ENCODE measurements at places on chromosomes 6 and 20.

DNA sequence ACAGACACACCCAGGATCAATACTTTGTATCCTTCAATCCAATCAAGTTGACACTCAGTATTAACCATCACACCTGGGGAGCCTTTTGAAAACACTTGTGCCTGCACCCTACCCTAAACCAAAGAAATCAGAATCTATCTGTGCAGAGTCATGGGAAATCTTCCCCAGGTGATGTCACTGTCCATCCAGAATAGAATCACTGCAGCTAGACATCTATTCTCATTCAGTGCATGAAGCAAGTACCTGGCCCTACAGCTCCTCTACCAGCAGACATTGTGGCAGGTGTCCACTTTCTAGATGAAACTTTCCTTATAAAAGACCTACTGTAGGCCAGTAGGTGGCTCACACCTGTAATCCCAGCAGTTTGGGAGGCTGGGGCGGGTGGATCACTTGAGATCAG lies 262.4 kb upstream of the MARCKS start:
- DNase-seq, result no peak

DNA sequence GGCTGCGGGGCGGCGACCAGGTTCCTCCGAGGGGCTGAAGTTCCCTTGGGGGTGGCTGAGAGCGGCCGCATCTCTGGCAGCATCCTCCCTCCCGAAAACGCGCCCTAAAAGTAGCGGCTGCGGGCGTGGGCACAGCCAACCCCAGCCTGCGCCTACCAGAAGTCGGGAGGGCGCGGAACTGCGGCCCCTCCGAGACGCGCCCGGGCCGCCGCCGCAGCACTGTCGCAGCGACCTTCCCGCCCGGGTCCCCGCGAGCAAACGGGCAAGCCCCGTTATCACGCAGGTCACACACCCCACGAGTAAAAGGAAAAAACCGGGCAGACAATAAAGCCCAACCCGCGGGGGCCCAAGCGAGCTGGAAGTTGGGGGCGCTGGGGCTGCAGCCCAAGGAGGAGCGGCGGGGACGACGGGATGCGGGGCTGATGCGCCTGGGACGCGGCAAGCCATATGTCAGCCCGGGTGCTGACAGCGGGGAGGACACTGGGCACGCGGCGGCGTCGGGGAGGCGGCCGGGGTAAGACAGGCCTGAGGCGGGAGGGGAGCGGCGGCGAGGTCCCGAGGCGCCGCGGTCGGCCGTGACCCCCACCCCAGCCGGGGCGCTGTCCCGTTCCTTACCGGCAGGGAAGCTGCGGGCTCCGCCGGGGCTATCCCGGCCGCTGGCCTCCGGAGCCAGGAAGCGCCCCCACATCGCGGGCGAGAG lies 659 bp downstream of the CEP85L start:
- DNase-seq, result peak; percentile 52

- DNase-seq, result no peak
These were observed 68.3 kb downstream of the ANKS1A start for GRCh38 chr6:34957231-34957783.

- no peak for DNase-seq
These were observed 7.9 kb downstream of the UBR2 start for GRCh38 chr6:42571611-42572342.

GRCh38 chr20:54555150-54555549 lies 79.8 kb downstream of the DOK5 start:
- no peak for DNase-seq

GRCh38 chr6:44071670-44072451 lies 55.4 kb downstream of the MRPL14 start:
- DNase-seq, result peak; percentile 95

- DNase-seq, result peak; percentile 25
These were observed 82.7 kb upstream of the FOXC1 start for GRCh38 chr6:1527073-1527457.

DNA sequence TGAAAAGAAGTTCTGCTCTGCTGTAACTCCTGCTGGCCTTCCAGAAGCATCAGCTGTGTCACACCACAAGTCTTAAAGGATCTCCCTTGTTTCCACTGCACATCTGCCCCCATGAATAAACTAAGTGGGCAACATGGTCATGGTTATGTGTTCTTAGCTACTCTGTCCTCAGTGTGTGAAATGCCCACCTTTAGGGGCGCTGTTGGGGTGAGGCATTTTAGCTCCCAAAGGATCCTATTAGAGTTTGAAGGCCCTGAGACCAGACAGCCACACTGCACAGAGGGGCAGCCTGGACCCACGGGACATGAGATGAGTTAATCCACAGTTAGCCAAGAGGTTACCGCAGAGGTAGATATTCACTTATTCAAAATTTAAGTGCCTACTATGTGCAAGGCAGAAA lies 294.3 kb upstream of the QKI start:
- no peak for DNase-seq

- DNase-seq, result no peak
These were observed 85.6 kb downstream of the GPR6 start for GRCh38 chr6:110063594-110064263.

DNA sequence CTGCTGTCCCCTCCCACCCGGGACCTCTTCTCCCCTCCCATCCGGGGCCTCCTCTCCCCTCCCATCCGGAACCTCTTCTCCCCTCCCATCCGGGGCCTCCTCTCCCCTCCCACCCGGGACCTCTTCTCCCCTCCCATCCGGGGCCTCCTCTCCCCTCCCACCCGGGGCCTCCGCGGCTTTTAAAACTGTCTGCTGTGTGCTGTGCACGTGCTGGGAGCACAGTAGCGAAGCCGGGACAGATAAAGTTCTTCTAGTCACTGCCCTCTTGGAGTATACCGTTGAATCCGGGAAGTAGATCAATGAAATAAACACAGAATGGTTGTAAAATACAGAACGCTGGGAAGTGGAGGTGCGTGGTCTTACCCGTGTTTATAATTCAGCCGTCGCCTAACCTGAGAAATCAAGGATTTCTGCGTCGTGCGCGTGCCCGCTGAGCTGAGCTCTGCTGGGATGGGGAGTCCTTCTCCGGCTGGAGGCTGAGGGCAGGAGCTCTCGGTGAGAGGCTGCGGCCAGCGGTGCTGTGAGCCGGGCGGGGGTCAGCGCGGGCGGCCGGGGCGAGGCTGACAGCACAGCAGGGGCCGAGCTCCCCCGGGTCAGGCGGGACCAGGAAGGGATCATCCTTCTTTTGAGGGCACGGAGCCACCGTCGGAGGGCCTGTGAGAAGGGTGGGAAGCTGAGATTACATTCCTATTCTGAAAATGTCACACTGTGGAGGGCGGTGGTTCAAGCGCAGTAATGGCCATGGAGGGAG lies 19.6 kb upstream of the KIF25 start:
- DNase-seq, result no peak

DNA sequence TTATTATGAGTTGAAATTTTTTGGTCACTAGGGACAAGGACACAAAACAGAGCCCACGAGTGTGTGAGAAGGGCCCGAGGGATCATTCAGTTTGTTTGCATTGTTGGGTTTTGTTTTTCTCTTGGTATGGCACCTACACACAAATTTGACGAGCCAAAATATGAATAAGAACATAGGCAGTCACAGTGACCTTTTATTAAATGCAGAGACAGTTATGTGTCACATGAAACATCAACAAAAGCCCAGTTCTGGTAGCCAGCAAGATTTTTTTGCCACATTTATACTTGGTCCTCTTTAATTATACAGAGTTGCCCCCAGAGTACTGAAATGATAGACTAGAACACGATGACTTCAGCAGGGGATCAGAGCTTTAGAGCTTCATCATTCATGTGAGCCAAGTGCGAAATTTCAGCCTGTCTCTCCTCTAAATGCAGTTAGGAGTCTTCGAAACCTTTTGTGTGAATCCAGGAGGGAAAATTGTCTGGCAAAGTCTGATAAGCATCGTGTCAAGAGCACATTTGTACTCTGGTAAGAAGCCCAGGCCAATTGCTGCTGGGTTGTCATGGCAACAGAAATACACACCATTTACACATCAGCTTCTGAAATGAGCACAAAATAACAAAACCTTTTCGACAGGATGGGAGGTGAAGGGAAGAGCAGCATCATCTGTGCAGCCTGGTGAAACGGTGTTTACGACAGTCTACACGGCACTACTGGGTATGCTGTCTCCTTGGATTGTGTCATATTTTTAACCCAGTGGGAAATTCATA lies 79.2 kb upstream of the RIPOR2 start:
- DNase-seq, result peak; percentile 36

DNA sequence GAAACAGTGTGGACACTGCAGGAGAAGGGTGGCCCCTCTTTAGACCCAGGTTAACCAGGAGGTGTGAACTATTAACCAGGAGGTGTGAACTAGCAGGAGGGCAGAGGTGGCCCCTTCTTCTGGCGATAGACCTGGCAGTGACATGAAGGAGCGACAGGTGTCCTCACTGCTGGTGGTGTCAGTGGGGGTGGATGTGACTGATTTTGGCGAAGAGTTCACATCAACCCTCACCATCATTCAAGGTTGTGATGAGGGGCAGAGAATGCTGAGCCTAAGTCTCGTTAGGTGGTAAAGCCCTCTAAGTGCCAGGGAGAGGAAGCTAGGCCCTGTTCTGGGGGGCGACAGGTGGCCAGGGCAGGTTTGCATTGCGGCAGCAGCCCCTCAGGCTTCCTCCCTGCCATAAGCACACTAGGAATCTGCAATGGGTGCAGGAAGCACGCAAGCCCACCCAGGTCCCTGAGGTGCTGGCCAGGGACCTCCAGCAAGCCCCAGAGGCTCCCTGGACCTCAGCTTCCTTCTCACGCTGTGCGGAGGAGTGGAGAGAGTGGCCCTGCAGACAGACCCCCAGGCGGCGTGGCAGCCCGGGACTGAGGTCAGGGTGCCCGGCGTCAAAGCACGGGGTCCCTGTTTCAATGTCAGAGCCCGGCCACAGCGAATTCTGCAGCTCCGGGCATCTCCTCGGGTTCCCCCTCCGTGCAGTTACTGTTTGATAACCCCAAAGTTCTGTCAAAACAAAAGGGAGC lies 13.7 kb downstream of the NPEPL1 start:
- DNase-seq, result no peak

DNA sequence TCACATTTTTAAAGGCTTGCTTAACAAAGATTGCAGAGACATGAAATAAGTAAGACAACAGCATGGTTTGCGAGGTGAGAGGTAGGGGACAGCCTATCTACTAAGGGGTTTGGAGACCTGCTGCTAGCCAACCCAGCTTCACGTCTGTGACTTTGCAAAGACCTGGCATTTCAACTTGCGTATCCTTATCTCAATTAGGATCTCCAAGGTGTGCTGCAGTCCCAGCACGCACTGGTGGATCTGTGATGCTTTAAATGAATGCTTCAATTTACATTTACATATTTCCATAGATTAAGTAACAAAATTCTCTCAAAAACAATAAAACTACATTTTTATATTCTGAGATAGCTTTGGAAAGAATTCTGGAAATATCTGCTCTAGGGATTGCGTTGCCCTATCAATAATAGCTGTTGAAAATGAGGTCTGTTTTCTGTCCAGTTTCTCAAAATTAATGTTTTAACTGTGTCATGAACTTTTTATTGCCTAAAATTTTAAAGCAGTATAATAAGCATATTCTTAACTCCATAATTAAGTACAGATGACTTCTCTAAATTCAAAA lies 124.4 kb upstream of the EDN1 start:
- no peak for DNase-seq

- DNase-seq, result no peak
These were observed 33.8 kb downstream of the PLEKHG1 start for GRCh38 chr6:150633486-150633834.

- DNase-seq, result peak; percentile 47
These were observed 15.8 kb upstream of the LIN28B start for GRCh38 chr6:104940893-104941728.

- DNase-seq, result no peak
These were observed 243.0 kb downstream of the BMP2 start for GRCh38 chr20:7010527-7010926.

- DNase-seq, result peak; percentile 48
These were observed 1.7 kb downstream of the DIDO1 start for GRCh38 chr20:62924442-62925075.

DNA sequence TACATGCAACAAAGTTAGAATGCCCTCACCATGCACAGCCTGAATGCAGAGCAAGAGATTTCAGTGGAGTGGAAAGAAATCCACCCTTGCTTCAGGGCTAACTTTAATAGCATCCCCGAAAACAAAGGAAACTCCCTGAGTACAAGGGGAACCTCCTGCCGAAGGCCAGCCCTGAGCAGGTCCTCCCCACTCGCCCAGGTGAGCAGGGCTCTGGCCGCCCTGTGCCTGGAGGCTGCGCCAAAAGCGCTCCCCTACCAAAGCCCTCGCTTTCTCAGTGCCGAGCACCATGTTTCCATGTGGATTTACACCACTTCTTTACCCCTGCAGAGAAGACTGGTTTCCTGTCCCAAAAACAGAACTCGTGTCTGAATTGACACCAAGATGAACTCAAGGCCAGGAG lies 61.9 kb upstream of the RPS6KA2 start:
- DNase-seq, result no peak

DNA sequence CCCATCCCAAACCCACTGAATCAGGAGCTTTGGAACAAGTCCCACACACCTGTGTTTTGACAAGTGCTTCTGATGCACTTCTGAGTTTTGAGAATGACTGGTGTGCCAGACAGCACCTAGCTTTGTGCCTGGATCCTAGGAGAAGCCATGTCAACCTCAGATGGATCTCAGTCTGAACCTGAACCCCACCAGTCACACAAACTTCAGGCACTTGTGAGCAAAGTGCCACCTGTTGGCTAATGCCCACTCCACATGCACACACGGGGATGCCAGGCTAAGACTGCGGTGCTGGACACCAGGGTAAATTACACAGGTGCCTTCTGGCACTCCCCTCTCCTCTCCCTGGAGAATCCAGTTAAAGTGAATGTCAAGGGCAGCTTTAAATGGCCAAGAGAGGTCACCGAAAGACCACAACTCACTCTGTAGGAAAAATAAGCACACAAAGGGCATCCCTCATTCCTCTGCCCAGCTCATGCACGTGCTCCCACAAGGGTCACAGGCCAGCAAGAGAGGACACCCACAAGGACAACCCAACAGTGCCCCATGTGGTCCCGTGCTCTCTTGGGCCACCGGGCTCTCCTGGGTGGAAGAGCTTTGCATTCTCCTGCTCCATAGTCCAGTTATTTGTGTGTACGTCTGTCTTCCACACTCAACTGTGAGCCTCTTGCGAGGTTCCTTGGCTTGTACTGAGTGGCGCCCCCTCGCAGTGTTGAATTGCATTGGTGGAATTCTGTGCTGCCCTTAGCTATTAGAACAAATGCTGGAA lies 45.6 kb downstream of the TAF8 start:
- DNase-seq, result no peak

DNA sequence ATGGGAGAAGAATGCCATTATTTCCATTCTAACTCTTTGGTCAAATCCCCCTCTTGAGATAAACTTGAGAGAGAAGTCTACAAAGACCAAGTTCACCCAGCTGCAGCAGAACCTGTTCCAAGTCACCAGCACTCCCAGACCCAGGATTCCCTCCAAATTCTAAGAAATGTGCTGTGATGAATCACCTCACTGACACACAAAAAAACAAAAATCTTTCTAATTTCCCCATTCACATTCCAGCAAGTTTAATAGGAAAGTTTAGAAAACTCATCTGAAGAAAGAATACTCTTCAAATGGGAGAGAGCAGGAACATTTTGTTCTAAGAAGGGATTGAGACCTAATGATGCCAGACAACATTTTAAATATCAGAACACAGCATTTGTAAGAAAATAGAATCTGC lies 213.6 kb upstream of the PLCB4 start:
- peak; percentile 70 for DNase-seq

DNA sequence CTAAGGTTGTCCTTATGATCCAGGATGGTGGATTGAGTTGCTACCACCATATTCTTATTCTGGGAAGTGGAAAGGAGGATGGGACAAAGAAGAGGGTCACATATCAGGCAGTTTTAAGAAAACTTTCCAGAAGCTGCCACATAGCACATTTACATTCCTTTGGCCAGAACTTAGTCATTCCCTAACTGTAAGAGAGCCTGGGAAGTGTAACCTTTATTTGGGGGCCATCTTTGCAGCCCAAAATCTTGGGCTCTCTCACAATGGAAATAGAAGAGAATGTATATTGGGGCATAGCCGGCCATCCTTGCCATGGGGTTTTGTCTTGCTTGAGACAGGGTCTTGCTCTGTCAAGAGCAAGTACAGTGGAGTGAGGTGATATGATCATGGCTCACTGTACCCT lies 8.4 kb downstream of the ZNF341 start:
- no peak for DNase-seq
